ENCODE measurements at places on chromosomes 5 and 9. TPM values are rescaled to one million over a fixed set of nuclear protein-coding genes. Genes with fewer than 3 reads are reported as not detected.

Gene SCGB3A1
- total RNA-seq = not detected

Gene FSTL4
- total RNA-seq = not detected

Gene C6
- total RNA-seq = 20.7 TPM

Gene CCNI2
- total RNA-seq = not detected

Gene SOX30
- not detected for total RNA-seq

Gene CATSPER3
- not detected for total RNA-seq

Gene SPATA31C2
- not detected for total RNA-seq

Gene MCC
- 33.8 TPM for total RNA-seq

Gene GOLM1
- total RNA-seq = 68.9 TPM

Gene FBXW11
- 41.0 TPM for total RNA-seq

Gene C5orf58
- total RNA-seq = not detected

Gene OR1K1
- total RNA-seq = not detected

Gene AK6
- 13.0 TPM for total RNA-seq

Gene CNTFR
- 0.56 TPM for total RNA-seq

Gene PCDHGA12
- 43.9 TPM for total RNA-seq

Gene ALAD
- 21.7 TPM for total RNA-seq

Gene TLR4
- total RNA-seq = 21.0 TPM

Gene TMEM161B
- total RNA-seq = 15.7 TPM

Gene CENPK
- total RNA-seq = 6.3 TPM

Gene TMEM215
- total RNA-seq = not detected

Gene TTLL11
- total RNA-seq = 4.1 TPM

Gene HRH2
- not detected for total RNA-seq

Gene IL5
- not detected for total RNA-seq

Gene AGGF1
- total RNA-seq = 21.4 TPM

Gene GLRA1
- total RNA-seq = not detected

Gene COL15A1
- 6.4 TPM for total RNA-seq

Gene TMED9
- total RNA-seq = 191 TPM
